PC-3 (cell line): ENCODE measurements at places on chromosomes 7 and 10. TPM values are rescaled to one million over a fixed set of nuclear protein-coding genes. Genes with fewer than 3 reads are reported as not detected.
A peak's percentile ranks its signal among the peaks of the same experiment; 100 is the strongest.

- DNase-seq: peak; percentile 82
- H3K4me1 ChIP-seq: peaks cover 22% of the 10 kb centered on the region
- no peaks in the 10 kb centered on the region for H3K27me3 ChIP-seq
- peak overlapping the region; percentile 46 for H3K27ac ChIP-seq
These were observed 657.6 kb downstream of the PARD3 start for GRCh38 chr10:34157501-34157900.

DNA sequence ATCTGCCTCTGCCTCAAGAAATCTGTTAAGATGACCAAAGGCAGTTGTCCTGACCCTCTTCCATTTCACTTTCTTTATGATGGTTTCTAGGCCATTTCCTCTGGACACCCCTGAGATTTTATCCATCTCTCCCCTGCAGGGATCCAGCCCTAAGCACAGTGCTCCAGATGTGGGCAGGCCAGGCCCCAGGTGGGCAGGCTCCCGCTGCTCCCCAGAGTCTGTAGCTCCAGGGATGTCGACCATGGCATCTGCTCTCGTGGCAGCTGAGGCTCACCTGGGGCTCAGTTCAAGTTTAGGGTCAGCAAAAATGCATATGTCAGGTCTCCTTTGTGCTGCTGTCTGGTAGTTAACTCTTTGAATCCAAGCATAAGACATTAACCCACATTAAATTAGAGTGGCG is 11.8 kb downstream of the CEP41 start:
- no peak overlapping the region for H3K4me3 ChIP-seq
- H3K27me3 ChIP-seq: no peaks in the 10 kb centered on the region

DNA sequence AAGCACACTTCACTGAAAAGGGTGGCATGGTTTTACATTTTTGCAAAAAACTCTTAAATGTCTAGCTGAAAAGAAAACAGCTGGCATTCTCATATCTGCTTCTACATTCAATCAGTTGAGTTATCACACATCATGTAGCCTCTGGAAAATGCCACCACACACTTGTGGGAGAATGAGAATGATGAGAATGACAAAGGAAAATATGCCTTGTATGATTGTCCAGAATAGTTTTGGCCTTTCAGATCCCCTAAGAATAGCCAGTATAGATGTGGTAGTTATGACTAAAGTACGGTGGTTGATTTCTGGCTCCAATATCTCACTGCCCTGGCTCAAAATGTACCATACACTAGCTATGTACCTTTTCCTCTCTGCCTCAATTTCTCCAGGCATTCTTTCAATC is 30.2 kb upstream of the FRMD4A start:
- H3K4me1 ChIP-seq: no peaks in the 10 kb centered on the region
- peaks cover 23% of the 10 kb centered on the region for H3K27me3 ChIP-seq
- no peak overlapping the region for H3K4me3 ChIP-seq
- DNase-seq: no peak
- H3K36me3 ChIP-seq: no peaks in the 10 kb centered on the region

GRCh38 chr7:134315679-134316538 is 821 bp downstream of the SLC35B4 start:
- H3K27me3 ChIP-seq: no peaks in the 10 kb centered on the region
- peak overlapping the region; percentile 85 for H3K4me3 ChIP-seq
- no peaks in the 10 kb centered on the region for H3K36me3 ChIP-seq
- DNase-seq: peak; percentile 6
- H3K27ac ChIP-seq: peak overlapping the region; percentile 35; the same call in 1 of the 2 replicates

DNA sequence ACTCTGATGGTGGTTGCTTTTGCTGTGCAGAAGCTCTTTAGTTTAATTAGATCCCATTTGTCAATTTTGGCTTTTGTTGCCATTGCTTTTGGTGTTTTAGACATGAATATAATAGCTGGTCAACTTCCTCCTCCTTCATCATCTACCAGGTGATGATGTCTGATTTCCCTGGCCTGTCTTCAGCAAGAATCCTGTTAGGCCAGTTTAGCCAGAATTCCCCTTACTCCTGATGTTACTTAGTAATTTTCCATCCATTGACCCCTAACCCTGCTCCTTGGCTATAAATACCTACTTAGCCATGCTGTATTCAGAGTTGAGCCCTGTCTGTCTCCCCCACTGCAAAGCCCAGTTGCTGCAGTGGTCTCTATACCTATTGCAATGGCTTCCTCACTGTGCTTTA is 91.4 kb downstream of the ZNF777 start:
- peaks cover 9% of the 10 kb centered on the region for H3K4me1 ChIP-seq
- H3K4me3 ChIP-seq: no peak overlapping the region
- no peak overlapping the region for H3K27ac ChIP-seq
- DNase-seq: peak; percentile 87
- no peaks in the 10 kb centered on the region for H3K36me3 ChIP-seq

DNA sequence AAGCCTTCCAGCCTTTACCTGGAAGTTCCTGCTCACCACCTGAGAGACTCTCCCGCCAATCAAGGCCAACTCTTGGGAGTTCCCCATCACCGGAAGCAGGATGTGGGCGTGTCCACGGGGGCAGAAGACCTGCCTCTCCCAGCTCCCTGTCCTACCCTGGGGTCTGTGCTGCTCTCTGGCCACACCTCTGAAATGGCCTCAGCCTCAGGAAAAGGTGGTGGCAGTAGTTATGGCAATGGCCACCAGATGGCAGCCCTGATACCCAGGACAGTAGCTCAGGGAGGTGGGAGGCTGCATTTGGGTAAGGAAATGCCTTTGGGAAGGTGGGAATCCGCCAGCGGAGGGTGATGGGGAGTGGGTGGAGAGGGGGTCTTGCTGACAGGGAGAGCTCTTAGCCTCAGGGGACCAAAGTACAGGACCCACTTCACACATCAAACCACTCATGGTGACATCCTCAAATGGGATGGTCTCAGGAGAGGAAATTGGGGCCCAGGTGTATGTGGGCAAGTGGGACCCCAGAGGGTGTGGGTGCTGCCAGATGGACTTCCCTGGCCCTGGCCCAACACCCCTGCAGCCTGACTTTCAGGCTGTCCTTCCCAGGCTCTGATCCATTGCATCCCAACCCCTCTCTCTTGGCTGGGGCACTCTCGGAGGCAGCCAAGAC is 33.9 kb downstream of the KAZALD1 start:
- peaks cover 32% of the 10 kb centered on the region for H3K4me1 ChIP-seq
- no peaks in the 10 kb centered on the region for H3K36me3 ChIP-seq
- H3K27me3 ChIP-seq: no peaks in the 10 kb centered on the region
- H3K27ac ChIP-seq: no peak overlapping the region
- no peak overlapping the region for H3K4me3 ChIP-seq

DNA sequence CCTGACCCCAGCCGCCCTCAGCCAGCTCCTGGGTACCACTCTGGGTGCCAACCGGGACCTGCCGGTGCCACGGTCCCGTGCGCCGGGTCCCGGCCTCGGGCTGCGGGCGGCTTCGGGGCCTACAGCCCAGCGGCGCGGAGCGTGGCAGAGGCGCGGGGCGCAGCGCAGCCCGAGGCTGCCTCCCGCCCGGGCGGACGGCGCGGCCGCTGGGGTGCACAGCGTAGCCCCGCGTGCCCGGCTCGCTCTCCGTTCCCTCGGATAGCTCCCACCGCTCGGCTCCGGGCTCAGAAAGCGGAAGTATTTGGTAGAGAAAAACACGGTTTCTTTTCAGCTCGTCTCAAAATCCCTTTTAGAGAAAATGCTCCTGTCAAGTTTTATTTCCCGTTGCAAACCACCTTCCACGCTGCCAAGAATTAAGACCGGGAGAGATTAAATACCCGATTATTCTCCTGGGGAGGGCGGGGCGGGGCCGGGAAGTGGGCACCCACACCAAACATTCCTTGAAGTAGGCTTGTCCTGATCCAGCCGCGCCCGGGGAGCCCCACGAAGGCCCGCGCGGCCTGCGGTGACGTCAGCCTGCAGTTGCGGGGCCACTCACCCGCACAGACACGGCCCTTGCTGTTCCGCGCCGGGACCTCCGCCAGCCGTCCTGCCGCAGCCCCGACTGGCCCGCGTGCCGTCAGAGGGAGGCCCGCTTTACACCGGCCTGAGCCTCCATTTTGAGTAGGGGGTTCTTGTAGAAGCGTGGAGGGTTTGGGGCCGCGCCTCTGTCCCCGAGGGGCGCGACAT is 7.2 kb downstream of the HOXA13 start:
- peak overlapping the region; percentile 97 for H3K27ac ChIP-seq
- H3K4me1 ChIP-seq: peaks cover 40% of the 10 kb centered on the region
- peak overlapping the region; percentile 91 for H3K4me3 ChIP-seq
- H3K36me3 ChIP-seq: 0 out of 2 replicates have a peak, but pooled peaks cover 3% of the 10 kb centered on the region
- peak; percentile 54 for DNase-seq
- H3K27me3 ChIP-seq: no peaks in the 10 kb centered on the region

- H3K36me3 ChIP-seq: no peaks in the 10 kb centered on the region
- no peak for DNase-seq
- H3K4me3 ChIP-seq: no peak overlapping the region
- H3K27me3 ChIP-seq: peaks cover 19% of the 10 kb centered on the region; the same call in 1 of the 2 replicates
- no peak overlapping the region for H3K27ac ChIP-seq
These were observed 3.8 kb downstream of the CYP3A43 start for GRCh38 chr7:99831595-99831994.

- H3K36me3 ChIP-seq: no peaks in the 10 kb centered on the region
- H3K4me3 ChIP-seq: no peak overlapping the region
- no peak for DNase-seq
- H3K4me1 ChIP-seq: peaks cover 3% of the 10 kb centered on the region
These were observed 114.6 kb downstream of the EPC1 start for GRCh38 chr10:32232378-32232777.

DNA sequence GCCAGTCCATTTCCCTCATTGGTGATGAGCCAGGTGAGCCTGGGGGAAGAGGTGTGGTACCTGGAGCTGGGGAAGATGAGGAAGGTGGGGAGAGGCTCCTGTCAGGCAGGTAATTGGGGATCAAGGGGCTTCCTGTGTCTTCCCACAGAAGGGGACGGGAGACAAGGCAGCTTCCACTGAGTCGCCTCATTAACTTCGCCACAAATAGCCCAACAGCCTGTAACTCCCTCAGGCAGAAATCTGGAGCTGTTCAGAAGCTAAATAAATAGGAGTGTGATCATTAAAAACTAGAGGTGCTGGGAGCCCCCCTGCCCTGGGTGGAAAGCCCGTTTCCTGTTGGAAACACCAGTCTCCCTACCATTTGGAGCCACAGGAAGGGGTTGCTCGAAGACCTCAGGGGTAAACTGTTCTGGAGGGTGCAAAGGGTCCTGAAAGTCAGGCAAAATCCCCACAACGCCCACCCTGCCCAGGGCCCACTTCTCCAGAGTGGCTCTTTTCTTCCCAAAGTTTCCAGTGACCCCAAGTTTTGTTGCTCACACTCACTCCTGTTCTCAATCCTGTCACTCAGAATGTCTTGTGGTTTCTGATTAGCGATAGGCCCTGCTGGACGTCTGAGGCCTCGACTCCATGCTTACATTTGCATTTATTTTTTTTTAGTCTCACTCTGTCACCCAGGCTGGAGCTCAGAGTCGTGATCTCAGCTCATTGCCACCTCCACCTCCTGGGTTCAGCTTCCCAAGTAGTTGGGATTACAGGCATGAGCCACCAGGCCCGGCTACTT is 25.7 kb downstream of the UNC5B start:
- no peaks in the 10 kb centered on the region for H3K36me3 ChIP-seq
- no peak overlapping the region for H3K27ac ChIP-seq
- no peaks in the 10 kb centered on the region for H3K27me3 ChIP-seq
- no peak overlapping the region for H3K4me3 ChIP-seq
- H3K4me1 ChIP-seq: no peaks in the 10 kb centered on the region

GRCh38 chr10:1180071-1180730 is 124.0 kb downstream of the WDR37 start:
- no peaks in the 10 kb centered on the region for H3K36me3 ChIP-seq
- no peak for DNase-seq
- peaks cover 26% of the 10 kb centered on the region; the same call in 1 of the 2 replicates for H3K27me3 ChIP-seq
- H3K4me3 ChIP-seq: no peak overlapping the region

DNA sequence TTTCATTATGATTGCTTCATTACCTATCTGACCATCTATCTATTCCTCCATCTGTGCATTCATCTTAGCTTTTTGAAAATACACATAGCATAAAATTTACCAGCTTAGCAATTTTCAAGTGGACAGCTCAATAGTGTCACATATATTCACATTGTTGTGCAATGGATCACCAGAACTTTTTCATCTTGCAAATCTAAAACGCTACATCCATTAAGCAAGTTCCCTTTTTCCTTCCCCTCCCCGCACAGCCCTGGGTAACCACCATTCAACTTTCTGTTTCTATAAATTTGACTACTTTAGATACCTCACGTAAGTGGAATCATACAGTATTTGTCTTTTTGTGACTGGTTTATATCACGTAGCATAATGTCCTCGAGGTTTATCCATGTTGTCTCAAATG is 78.0 kb upstream of the ADRB1 start:
- H3K36me3 ChIP-seq: no peaks in the 10 kb centered on the region
- no peak overlapping the region for H3K27ac ChIP-seq
- H3K27me3 ChIP-seq: no peaks in the 10 kb centered on the region
- peaks cover 2% of the 10 kb centered on the region; the same call in 1 of the 2 replicates for H3K4me1 ChIP-seq
- DNase-seq: no peak

GRCh38 chr10:95416270-95416669 is 125.5 kb upstream of the PDLIM1 start:
- no peaks in the 10 kb centered on the region for H3K4me1 ChIP-seq
- no peak overlapping the region for H3K4me3 ChIP-seq
- no peaks in the 10 kb centered on the region for H3K36me3 ChIP-seq
- no peak for DNase-seq

Gene SFTPA1
- not detected in 2 replicates for total RNA-seq

Gene RELN
- total RNA-seq: 8.0 and 15.8 TPM in 2 replicates

Gene CCDC186
- total RNA-seq: 4.4 and 5.7 TPM in 2 replicates

Gene NEURL1
- 1.7 and 3.5 TPM in 2 replicates for total RNA-seq

Gene SYT15
- total RNA-seq: not detected in 2 replicates

Gene TSPAN15
- total RNA-seq: 186 and 212 TPM in 2 replicates
